ENCODE measurements at places on chromosomes 12 and 14. TPM values are rescaled to one million over a fixed set of nuclear protein-coding genes. Genes with fewer than 3 reads are reported as not detected.

DNA sequence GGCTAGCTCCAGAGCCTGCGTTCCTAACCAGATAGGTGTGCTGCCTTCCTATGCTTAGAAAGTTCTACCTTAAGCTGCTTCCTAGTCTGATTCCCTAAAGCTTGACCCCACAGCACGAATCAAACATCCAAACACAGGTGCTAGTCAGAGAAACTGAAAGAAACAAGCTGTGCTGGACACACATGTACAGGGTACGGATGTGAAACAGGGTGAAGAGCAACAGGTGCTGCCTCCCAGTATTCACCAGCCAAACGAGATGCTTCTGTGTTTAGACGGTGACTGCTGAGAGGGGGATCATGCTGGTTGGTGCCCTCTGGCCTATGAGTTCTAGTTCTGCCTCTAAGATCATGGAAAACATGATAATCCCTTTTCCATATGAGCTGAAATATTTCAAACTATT is 105.3 kb downstream of the GRIP1 start:
- no peak overlapping the region for H3K27ac ChIP-seq
- no peaks in the 10 kb centered on the region for H3K27me3 ChIP-seq
- no peaks in the 10 kb centered on the region for H3K36me3 ChIP-seq
- no peak overlapping the region for H3K4me3 ChIP-seq
- no peaks in the 10 kb centered on the region for H3K4me1 ChIP-seq
- DNase-seq, result no peak

POP5 gene
- total RNA-seq, result 41.6 TPM

DNA sequence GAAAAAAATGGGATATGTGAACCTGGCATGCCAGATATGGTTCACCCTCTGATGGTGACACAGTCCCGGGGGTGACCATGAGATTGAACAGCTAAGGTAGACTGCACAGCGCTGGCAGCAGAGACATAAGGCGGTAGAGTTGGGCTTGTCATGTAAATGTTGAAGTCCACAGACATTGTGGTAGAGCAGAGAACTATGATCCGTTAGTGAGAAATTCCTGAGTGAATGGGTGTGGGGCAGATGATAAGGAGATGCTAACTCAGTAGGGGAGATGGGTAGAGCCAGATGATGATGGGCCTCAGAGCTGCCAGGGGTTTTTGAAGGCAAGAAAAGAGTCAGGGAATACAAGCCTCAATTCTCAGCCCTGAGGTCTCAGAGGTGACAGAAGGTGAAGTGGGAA is 51.1 kb upstream of the DNM1L start:
- no peak overlapping the region for H3K4me3 ChIP-seq
- no peaks in the 10 kb centered on the region for H3K4me1 ChIP-seq
- peaks cover 15% of the 10 kb centered on the region for H3K36me3 ChIP-seq
- H3K27ac ChIP-seq, result no peak overlapping the region
- no peaks in the 10 kb centered on the region for H3K27me3 ChIP-seq

DNA sequence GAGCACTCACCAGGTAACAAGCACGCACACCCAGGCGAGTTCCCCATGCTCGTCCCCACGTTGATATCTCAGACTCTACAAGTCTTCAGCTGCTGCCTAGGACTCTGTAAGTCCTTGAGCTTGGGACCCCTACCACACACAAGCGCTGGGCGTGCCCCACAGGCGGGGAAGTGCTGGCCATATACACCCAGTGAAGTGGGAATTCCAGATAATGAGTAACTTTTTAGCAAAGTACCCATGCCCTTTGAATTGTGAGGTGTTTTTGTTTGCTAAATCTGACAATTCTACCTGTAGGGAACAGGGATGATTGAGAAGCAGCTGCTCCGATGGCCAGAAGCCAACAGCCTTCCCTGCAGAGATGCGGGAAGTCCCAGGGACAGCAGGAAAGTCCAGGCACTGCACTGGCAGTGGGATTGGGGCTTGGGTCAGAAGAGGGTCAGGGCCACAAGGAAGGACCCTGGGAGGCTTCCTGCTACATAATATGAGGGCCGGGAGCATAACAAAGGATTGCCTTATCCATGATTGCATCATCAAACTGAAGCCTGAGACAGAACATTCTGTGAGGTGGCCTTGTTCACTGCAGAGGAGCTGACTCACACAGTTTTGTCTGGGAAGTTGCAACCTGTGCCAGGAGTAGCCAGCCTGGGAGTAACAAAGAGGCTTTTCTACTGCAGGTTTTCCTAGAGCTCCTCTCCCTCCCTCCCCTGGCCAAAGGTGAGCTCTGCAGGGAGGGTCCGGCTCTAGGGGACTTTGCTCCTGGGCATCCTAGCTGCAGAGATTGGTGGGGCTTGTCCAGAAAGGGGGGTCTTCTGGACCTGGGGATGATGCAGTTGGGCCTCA is 13.2 kb upstream of the SERPINA3 start:
- H3K4me3 ChIP-seq, result no peak overlapping the region
- peak overlapping the region; percentile 14 for H3K27ac ChIP-seq

SLCO1B3 gene
- total RNA-seq, result not detected

ALKBH1 gene
- total RNA-seq, result 12.8 TPM

PAN2 gene
- total RNA-seq, result 27.9 TPM

- DNase-seq, result no peak
- H3K27ac ChIP-seq, result no peak overlapping the region
- no peaks in the 10 kb centered on the region for H3K36me3 ChIP-seq
Observed at GRCh38 chr14:92264195-92264594, 58.8 kb upstream of the SLC24A4 start.

GRCh38 chr14:100336618-100337530 is 13.7 kb downstream of the SLC25A47 start:
- no peak overlapping the region for H3K4me3 ChIP-seq
- H3K27ac ChIP-seq, result no peak overlapping the region
- peaks cover 39% of the 10 kb centered on the region for H3K36me3 ChIP-seq
- H3K4me1 ChIP-seq, result peaks cover 15% of the 10 kb centered on the region

B3GNT4 gene
- 0.26 TPM for total RNA-seq

DNA sequence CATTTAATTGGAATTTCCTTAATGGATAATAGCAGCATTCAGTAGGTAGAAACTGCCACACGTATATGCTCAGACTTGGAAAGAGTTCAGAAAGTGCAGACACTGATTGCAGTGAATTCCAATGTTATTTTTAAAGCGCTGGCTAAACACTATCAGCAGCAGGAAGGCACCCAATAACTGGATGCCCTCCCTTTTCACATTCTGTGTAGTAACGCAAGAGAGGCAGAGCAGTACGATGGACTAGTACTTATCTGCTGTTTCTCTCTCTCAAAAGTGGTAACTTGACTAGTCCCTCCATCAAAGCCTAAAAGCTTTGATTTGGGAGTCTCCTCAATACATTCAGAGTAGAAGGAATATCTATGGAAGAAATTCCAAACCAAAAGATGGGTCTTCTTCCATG is 791.0 kb downstream of the TMTC2 start:
- no peaks in the 10 kb centered on the region for H3K27me3 ChIP-seq
- DNase-seq, result no peak
- H3K4me1 ChIP-seq, result no peaks in the 10 kb centered on the region
- H3K4me3 ChIP-seq, result no peak overlapping the region
- H3K36me3 ChIP-seq, result no peaks in the 10 kb centered on the region

GRCh38 chr12:3461391-3461790 is 29.6 kb upstream of the PRMT8 start:
- H3K27me3 ChIP-seq, result peaks cover 11% of the 10 kb centered on the region
- no peaks in the 10 kb centered on the region for H3K36me3 ChIP-seq
- no peak overlapping the region for H3K27ac ChIP-seq
- no peaks in the 10 kb centered on the region for H3K4me1 ChIP-seq
- no peak overlapping the region for H3K4me3 ChIP-seq

EXOC3L4 gene
- total RNA-seq, result not detected

DNA sequence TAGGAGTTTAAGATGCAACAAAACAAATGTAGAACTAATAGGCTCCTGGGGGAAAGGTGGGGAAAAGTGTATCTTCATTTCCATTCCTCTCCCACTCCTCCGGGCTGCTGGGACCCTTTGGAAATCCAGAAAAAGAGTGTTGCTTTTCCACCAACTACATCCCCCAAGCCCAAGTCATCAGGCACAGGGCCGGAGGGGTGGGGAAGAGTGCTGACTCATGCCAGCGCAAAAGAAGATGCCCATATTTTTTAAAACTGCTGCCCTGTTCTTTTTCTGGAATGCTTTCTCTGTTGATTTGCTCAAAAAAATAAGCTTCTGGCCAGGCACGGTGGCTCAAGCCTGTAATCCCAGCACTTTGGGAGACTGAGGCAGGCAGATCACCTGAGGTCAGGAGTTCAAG is 70.9 kb downstream of the TBK1 start:
- peak overlapping the region; percentile 29 for H3K27ac ChIP-seq
- H3K27me3 ChIP-seq, result no peaks in the 10 kb centered on the region
- H3K4me1 ChIP-seq, result peaks cover 11% of the 10 kb centered on the region
- no peak for DNase-seq

CBLN3 gene
- 0.12 TPM for total RNA-seq

- H3K4me1 ChIP-seq, result no peaks in the 10 kb centered on the region
- H3K27ac ChIP-seq, result no peak overlapping the region
- H3K36me3 ChIP-seq, result no peaks in the 10 kb centered on the region
- H3K4me3 ChIP-seq, result no peak overlapping the region
- H3K27me3 ChIP-seq, result no peaks in the 10 kb centered on the region
- DNase-seq, result no peak
Observed at GRCh38 chr14:71416392-71416791, 509.1 kb downstream of the PCNX1 start.

- H3K4me1 ChIP-seq, result no peaks in the 10 kb centered on the region
- DNase-seq, result no peak
- no peaks in the 10 kb centered on the region for H3K27me3 ChIP-seq
- H3K4me3 ChIP-seq, result no peak overlapping the region
- no peaks in the 10 kb centered on the region for H3K36me3 ChIP-seq
- no peak overlapping the region for H3K27ac ChIP-seq
Observed at GRCh38 chr12:129494766-129495165, 409.1 kb downstream of the TMEM132D start.

GRCh38 chr14:96077983-96078624 is 38.9 kb downstream of the C14orf132 start:
- no peaks in the 10 kb centered on the region for H3K36me3 ChIP-seq
- DNase-seq, result no peak
- H3K27me3 ChIP-seq, result no peaks in the 10 kb centered on the region
- no peaks in the 10 kb centered on the region for H3K4me1 ChIP-seq

DNA sequence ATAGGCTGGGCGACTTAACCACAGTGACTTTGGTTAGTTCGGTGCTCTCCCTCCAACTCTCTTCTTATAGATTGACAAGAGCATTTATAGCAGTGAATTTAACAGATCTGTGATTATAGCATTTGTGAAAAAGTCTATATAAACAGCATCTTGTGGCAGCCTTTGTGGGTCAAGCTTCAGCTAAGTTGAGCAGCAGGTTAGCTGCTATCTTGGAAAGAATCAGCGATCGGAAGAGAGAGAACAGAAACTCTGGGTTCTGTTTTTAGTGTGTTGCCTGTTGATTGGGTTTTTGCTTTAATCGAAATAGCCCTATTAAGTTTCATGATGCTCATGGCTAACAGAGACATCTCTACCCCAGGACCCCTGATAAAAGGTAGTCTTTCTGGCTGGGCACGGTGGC is 20.2 kb downstream of the EVL start:
- H3K36me3 ChIP-seq, result peaks cover 32% of the 10 kb centered on the region
- no peak overlapping the region for H3K27ac ChIP-seq
- no peaks in the 10 kb centered on the region for H3K27me3 ChIP-seq
- H3K4me1 ChIP-seq, result no peaks in the 10 kb centered on the region
- no peak overlapping the region for H3K4me3 ChIP-seq
- no peak for DNase-seq

GYS2 gene
- 0.05 TPM for total RNA-seq

DNA sequence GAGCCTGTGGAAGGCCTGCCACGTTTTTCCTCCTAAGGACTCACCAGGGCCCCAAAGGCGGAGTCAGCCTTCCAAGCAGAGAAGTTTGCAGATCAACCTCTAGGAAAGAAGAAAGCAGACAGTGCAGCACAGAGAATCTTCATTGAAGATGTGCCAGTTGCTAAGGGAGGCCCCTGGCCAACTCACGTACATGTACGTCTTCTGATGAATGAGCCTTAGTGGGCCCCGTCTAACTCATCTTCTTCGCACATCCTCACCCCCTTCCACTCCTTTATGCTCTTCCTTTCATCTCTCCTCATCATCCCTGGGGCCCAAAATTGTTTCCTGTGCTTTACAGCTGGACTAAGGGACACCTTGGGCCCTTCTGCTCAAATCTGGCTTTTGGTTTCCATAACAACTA is 703.0 kb upstream of the TBX3 start:
- H3K36me3 ChIP-seq, result no peaks in the 10 kb centered on the region
- H3K27me3 ChIP-seq, result no peaks in the 10 kb centered on the region
- H3K27ac ChIP-seq, result no peak overlapping the region
- no peak for DNase-seq
- no peak overlapping the region for H3K4me3 ChIP-seq

GRCh38 chr12:77796775-77797174 is 33.9 kb upstream of the NAV3 start:
- no peak for DNase-seq
- H3K27me3 ChIP-seq, result no peaks in the 10 kb centered on the region

- no peak for DNase-seq
- H3K4me3 ChIP-seq, result no peak overlapping the region
- H3K27me3 ChIP-seq, result peaks cover 50% of the 10 kb centered on the region
Observed at GRCh38 chr12:51869931-51870330, 18.0 kb upstream of the ANKRD33 start.

- H3K27me3 ChIP-seq, result no peaks in the 10 kb centered on the region
- no peaks in the 10 kb centered on the region for H3K36me3 ChIP-seq
- no peak for DNase-seq
- peaks cover 33% of the 10 kb centered on the region for H3K4me1 ChIP-seq
- no peak overlapping the region for H3K27ac ChIP-seq
Observed at GRCh38 chr14:76827696-76828296, 1.6 kb downstream of the LRRC74A start.

DNA sequence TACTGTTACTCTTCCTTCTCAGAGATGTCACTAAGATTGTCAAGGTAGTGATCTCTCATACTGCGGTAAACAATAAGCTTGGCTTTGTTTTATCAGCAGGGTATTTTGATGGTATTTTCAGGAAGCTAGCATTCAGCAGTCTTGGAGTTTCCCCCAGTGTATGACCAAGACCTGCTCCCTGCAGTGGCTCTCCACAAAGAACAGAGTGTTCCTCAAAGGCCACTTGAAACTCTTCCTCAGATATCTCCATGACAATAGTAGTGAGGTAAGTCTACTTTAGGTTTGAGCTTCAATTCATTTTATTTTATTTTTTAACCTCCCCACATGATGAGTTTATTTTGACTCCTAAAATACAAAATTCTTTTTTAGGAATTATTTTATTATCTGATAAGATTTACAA is 74.0 kb upstream of the G2E3 start:
- H3K27me3 ChIP-seq, result no peaks in the 10 kb centered on the region
- no peak overlapping the region for H3K4me3 ChIP-seq
- no peaks in the 10 kb centered on the region for H3K36me3 ChIP-seq
- no peaks in the 10 kb centered on the region for H3K4me1 ChIP-seq

- no peak for DNase-seq
- no peak overlapping the region for H3K27ac ChIP-seq
- 0 out of 2 replicates have a peak, but pooled peaks cover 6% of the 10 kb centered on the region for H3K4me1 ChIP-seq
- no peak overlapping the region for H3K4me3 ChIP-seq
- no peaks in the 10 kb centered on the region for H3K27me3 ChIP-seq
- peaks cover 16% of the 10 kb centered on the region for H3K36me3 ChIP-seq
Observed at GRCh38 chr12:64685050-64685449, 74.2 kb downstream of the GNS start.
